Endodermal cell (in vitro differentiated cells): ENCODE measurements at places on chromosomes 12 and 14. TPM values are rescaled to one million over a fixed set of nuclear protein-coding genes. Genes with fewer than 3 reads are reported as not detected.

- no peak for DNase-seq
These were observed 572.8 kb upstream of the STXBP6 start for GRCh38 chr14:25622763-25623162.

- DNase-seq = peak; percentile 57
These were observed 33.4 kb downstream of the CORO1C start for GRCh38 chr12:108697905-108698304.

DNA sequence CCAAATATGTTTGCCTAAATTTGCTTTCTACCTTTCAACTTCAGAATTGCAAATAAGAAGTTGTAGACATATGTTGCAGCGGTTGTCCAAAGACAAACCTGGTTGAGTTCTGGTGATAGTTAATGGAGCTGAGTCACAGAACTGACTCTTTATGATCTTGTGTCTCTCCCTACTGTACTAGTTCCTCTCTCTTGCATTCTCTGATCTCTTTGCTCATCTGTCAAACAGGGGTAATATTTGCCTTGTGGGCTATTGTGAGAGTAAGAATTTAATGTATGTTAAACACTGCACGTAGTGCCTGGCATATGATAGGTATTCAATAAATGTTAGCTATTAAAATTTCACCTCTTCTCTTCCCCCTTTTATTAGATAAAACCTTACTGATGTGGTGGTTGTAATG is 283.5 kb upstream of the RGS6 start:
- DNase-seq = no peak

- no peak for DNase-seq
These were observed 890 bp downstream of the SPTLC2 start for GRCh38 chr14:77615361-77616132.

GRCh38 chr12:106739815-106740530 is 34.5 kb upstream of the RIC8B start:
- DNase-seq = peak; percentile 59

The TTC5 gene
- 20.5 and 21.6 TPM in 2 replicates for total RNA-seq

GRCh38 chr12:4275870-4276301 is 2.3 kb downstream of the CCND2 start:
- DNase-seq = peak; percentile 77

DNA sequence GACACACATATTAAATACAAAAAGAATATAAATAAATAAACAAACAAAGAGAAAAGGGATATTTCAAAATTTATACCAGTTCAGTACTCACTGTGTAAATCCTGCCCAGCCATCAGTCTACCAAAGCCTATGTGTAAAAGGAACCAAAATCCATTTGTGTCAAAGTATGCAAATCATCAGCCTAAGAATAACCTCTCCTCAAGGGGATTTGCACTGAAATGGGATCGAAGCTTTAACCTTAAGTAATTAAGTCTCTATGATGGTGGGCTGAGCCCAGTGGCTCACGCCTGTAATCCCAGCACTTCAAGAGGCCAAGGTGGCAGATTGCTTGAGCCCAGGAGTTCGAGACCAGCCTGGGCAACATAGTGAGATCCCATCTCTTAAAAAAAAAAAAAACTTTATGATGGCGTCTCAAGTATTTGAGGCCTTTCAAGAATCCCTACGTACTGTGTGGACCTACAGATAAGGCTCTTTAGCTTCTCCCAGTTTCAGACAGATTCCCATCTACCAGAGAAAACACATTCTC is 57.8 kb upstream of the METAP2 start:
- DNase-seq = no peak

DNA sequence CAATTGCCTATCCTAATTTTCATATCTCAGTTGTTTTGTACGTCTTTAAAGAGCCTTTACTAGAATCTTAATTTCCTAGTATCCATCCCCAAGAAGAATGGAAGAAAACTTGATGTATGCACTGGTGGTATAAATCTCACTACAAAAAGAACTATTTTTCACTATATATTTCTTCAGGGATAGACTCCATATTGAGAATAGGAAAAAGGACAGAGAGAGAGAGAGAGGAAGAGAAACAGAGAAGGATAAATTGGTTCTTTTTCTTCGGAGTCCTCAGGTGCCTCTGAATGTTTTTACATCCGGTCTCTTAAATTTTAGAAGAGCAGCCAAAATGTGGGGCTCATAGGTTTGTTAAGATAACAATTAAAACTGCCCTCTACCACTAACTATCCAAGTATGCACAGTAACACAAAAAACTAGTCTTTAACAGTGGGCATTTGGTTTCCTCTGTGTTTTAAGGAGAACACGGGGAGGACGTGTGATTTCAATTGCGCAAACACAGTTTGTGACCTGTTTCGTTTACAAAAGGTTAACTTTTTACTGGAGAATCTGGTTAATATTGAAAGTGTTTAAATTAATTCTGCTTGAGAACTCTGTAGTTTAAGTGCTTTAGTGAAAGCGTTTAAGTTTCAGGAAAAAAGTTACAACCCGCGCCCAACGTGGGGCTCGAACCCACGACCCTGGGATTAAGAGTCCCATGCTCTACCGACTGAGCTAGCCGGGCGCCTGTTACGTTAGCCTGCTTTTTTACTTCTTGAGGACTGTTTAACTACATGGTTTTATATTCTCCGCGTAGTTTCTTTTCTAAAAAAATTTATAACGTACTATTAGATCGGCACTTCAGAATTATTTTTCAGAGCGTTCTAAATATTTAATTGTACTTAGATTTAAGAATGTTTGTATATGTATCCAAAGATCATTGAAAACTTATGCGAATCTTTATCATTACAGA is 5.1 kb upstream of the PSMA3 start:
- peak; percentile 86 for DNase-seq
